ENCODE measurements at places on chromosomes 6 and 20.

DNA sequence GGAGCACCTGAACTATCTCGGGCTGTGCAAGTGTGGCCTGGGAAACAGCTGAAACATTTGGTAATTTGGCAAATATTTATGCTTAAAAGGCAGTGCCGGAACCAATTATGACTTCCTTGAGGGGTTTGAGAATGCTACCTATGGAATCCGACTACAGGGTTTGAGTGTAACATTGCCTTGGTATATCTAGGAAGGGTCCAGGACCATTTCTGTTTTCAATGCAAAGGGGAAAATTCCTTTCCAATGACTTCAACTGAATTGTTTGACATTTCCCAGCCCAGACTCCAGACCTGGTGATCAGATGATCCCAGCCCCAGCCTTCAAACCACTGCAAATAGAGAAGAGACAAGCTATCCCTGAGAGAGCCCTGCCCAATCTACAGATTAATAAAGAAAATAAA, 4.6 kb upstream of the PPP1R3G start:
- peak; percentile 22 for DNase-seq

- no peak for DNase-seq
Observed at GRCh38 chr6:97077380-97077779, 152.9 kb downstream of the KLHL32 start.

DNA sequence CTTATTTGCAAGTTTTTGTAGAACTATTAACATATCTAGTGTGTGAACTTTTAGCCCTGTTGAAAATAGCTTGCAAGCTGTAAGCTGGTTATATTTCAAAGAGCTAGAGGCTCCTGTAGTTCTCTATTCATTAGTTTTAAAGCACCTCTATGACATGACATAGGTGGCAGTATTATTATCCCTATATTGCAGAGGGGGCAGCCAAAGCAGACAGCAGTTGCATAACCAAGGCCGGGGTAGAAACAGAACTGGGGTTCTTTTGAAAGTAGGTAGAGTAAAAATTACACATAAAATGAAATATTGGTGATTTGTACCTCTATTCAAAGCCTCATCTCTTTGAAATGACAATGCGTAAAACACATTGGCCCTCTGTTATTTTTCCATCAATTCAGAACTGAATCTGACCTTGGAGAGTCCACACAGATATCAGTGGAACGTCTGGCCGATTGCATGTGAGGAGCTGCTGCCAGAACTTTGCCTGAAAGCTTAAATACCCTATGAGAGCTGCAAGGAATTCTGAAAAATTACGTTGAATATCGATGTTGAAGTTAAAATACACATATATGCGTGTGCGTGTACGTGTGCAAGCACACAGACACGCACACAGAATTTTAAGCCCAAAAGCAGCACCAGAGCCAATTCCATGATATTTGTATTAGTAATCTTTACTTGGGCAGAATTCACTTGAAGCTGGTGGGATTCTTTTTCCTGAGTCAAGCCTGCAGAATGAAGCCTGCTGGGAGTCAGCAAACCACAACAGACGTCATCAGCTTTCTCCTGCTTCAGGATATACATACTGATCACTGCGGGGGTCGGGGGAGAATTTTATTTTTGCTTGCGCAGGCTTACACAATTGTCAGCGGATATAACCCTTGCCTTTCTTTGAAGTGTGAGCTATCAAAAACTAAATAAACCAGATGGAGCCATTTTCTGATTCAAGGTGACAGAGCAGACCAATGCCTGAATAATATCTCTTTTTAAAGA, 163.2 kb downstream of the PDE7B start:
- peak; percentile 100 for DNase-seq

DNA sequence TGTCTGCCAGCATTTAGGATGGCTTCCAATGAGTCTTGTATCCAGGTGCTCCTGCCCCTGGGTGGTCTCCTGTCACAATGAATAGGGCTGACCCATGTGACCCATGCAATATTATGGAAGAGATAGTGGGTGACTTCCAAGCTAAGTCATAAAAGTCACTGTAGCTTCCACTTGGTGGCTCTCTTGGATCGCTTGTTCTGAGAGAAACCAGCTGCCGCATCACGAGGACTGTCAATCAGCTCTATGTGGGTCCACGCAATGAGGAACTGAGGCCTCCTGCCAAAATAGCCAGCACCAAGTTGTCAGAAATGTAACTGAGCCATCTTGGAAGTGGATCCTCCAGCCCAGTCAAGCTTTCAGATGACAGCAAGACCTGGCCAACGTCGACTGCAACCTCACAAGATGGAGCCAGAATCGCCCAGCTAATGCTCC, 14.9 kb upstream of the MATN4 start:
- peak; percentile 43 for DNase-seq

DNA sequence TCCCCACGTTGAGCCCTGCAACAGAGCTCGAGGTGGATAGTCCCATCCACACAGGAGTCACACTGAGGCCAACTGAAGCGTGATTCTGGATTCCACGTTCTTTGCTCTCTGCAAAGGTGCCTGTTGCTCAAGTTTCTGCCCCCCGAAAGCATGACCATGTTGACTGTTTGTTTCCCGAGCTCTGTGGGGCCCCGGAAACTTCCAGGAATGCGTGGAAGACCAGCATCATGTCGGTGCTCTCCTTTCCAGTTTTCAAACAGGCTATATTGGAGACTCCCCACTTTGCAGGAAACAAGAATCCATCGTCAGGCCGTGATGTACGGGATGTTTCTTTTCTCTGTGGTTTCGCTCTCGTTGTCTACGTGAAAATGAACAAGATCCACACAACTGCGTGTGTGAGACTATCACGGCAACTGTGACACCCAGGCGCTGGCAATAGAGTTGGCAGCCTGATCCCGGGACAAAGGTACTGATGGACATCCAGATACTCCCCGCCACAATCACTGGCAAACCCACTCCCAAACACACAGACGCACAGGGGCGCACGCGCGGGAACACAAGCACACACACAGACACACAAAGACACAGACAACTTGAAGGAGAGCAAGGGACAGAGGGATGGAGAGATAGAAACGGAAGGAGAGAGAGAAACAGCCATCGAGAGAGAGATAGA, 444.6 kb upstream of the DEFB115 start:
- DNase-seq: no peak

GRCh38 chr6:156197513-156197912, 579.7 kb upstream of the ARID1B start:
- DNase-seq: no peak

GRCh38 chr6:6752129-6752528, 163.6 kb downstream of the LY86 start:
- DNase-seq: peak; percentile 41

DNA sequence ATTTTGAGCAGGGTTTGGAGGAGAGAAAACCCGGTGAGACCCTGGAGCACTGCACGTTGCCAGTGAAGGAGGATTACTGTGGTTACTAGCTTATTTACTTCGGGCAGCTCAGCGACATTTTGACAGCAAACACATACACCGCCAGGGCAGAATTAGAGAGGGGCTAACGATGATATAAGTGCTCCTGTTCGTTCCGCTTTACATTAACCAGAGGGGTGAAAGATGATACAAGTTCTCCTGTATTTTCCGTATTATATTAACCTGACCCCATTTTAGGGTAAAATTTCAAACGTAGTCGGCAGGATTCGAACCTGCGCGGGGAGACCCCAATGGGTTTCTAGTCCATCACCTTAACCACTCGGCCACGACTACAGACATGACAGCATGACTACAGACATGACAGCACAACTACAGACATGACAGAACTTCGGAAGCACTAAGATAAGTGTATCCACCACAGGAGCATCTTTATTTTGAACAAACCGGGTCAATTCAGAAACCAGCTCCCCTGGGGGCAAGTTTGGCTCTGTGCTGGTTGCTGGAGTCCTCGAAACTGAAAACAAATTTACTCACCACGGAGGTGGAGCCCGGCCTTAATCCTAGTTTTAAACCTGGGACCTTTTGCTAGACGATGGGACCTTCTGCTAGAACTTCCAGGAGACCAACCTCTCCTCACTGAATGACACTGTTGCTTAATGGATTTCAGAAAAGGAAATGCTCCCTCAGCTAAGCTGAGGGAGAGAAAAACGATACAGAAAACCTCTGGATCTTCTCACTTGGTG, 80.4 kb upstream of the ZNF184 start:
- DNase-seq: peak; percentile 57

GRCh38 chr6:136798044-136798443, 5.8 kb upstream of the MAP3K5 start:
- no peak for DNase-seq

DNA sequence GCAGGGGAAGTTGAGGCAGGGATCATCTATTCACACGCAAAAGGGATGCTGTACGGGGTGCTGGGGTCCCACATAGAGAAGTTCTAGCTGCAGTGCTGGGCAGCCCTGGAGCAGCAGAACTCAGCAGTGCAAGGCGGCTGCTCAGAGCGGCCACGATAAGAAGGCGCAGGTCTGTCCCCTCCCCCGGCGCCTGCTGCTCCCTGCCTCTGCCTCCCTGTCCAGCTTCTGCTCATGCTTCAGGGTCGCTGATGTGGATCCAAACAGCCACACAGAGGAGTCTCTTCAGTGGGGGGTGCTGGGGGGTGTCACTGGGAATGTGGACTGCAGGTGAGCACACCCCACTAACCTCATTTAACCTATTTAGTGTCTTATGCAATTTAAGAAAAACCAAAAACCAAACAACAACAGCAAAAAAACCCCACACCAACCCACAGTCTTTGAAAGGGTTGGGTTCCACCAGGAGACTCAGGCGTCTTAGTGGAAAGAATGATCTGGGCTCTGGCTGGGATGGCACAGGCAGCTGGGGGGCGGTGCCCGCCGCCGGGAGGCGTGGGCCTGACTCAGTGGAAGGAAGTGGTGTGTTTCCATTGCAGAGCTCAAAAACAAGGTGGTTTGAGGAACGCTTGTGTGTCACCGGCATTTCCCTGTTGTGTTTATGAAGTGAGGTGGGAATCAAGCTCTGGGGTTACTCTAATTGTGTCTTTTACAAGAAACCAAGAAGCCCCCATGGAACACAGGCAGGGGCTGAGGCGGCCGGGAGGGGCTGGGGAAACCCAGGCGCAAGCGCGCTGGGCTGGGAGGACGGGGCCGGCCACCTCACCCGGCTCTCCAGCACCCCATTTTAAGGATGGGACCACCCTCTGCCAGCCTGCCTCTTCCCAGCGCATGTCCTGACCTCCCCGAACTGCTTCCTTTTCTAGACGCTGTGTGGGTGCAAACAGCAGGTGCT, 55.1 kb downstream of the IRF4 start:
- DNase-seq: no peak

Data from IMR-90 (cell line).